ENCODE measurements at places on chromosomes 13 and 19.

DNA sequence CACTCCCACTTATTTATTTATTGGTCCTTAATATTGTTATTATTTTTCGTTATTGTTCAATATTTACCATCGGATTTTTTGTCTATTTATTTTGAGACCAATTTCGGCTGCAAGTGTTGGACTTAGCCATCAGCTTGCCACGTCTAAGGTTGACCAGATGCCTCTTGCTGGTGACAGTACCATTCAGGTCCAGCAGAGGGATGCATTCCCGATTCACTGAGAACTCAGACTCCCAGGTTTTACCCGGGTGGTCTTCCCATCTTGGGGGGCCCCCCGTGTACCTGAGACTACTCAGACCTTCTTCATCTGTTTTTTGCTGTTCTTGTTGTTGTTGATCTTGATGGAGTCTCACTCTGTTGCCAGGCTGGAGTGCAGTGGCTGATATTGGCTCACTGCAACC is 1435.2 kb downstream of the UQCRFS1 start:
- DNase-seq: no peak

DNA sequence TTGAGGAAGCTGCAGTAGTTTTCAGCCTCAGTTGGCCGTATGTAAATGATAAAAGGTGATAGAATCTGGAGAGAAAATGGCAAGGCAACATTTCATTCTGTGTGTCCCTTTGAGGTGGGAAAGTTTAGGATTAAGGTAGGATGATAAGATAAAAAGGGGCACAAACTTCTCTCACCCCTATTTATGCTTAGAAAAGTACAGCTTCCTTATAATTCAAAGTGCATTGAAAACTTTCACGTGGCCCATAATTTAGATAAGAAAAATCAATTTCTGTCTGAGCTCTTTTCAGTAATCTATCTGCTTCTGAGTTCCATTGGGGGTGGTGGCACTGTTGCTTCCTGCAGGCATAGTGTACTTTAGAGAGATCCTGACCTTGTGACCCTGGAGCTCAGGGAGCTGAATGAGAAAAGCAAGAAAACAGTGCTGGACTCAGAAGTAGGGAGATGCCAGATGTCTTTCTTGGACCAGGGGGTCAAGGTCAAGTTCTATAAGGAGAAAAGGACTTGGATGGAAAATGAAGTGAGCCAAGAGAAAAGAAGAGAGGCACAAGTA is 187.3 kb downstream of the NDFIP2 start:
- DNase-seq: no peak

- no peak for DNase-seq
These were observed 4.6 kb downstream of the PROZ start for GRCh38 chr13:113162783-113163685.

DNA sequence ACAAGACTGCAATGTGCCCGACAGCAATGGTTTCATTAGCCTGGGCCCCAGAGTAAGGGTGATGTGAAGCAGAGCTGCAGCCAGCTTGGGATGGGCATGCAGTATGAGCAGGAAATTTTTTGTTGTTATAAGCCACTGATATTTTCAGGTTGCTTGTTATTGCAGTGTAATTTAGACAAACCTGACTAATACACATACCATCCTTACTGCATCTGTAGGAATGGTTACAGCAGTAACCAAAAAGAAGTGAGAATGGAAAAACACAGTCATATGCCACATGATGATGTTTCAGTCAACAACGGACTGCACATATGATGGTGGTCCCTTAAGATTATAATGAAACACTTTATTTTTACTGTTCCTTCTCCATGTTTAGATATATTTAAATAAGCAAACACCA is 8.6 kb upstream of the POMP start:
- no peak for DNase-seq

- no peak for DNase-seq
These were observed 25.6 kb downstream of the SHISA2 start for GRCh38 chr13:26026211-26026610.

DNA sequence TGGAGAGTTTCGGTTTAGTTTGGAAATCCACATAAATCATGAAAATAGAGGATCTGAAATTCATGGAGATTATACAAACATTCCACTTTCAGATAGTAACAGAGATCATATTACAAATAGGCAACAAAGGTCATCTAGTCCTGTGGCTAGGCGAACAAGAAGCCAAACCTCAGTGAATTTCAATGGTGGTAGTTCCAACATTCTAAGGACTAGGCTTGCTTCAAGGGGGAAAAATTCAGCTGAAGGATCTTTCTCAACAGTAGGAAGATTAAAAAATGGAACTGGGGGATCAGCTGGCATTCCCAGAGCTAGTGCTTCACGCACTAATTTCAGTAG is 47.0 kb downstream of the FOXO1 start:
- DNase-seq: no peak

- DNase-seq: no peak
These were observed 31.8 kb upstream of the ADGRE5 start for GRCh38 chr19:14349426-14349825.
